ENCODE measurements at places on chromosomes 4 and X.

- no peak for DNase-seq
Observed at GRCh38 chrX:83008415-83008814, 499.7 kb upstream of the POU3F4 start.

GRCh38 chrX:45508454-45508853 is 307.8 kb upstream of the DIPK2B start:
- DNase-seq: no peak

- no peak for DNase-seq
Observed at GRCh38 chrX:16628946-16629595, 20.9 kb upstream of the S100G start.

GRCh38 chr4:6626066-6626465 is 14.4 kb upstream of the MRFAP1 start:
- no peak for DNase-seq

DNA sequence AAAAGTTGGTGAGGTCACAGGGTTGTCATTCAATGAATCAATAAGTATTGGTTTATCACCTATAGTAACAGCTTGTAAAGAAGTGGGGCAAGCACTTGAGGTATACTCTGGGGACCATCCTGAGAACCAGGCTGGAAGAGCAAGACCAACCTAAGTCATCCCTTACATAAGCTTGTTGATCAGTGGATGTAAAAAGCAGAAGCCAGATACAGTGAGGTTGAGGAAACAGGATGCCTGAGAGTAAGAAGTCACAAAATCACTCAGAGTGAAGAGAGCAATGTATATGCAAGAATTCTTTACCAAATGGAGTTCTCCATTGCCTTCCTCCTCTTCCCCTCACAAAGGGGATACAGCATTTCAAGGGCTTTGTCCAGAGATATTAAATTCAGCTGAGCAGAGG is 76.3 kb upstream of the PACRGL start:
- DNase-seq: no peak

DNA sequence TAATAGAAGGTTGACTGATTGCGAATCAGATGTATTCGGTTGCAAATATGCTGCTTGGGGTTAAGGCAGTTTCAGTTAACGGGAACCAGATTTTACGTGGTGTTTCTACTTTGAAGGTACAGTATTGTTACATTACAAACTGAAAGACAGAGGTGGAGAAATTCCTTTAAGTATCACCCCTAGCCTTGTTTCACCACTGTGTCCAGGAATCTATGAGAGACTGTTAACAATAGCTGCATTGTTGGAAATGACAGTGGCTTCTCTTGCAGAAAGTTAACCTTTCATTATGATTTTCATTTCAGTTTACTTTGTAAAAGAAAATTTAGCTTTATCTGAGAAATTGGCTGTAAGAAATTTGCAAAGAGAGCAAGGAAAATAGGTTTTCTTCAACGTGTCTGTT is 2.6 kb downstream of the CDKL5 start:
- no peak for DNase-seq

- no peak for DNase-seq
Observed at GRCh38 chr4:176642472-176642871, 150.2 kb downstream of the VEGFC start.

- no peak for DNase-seq
Observed at GRCh38 chr4:76407440-76408119, 13.4 kb downstream of the CCDC158 start.

GRCh38 chr4:5813882-5814255 is 79.0 kb downstream of the CRMP1 start:
- DNase-seq: no peak

Data from posterior cingulate gyrus (tissue), 11 donors.